Tibial artery (tissue), 4 donors: ENCODE measurements at places on chromosomes 11 and 22.

DNA sequence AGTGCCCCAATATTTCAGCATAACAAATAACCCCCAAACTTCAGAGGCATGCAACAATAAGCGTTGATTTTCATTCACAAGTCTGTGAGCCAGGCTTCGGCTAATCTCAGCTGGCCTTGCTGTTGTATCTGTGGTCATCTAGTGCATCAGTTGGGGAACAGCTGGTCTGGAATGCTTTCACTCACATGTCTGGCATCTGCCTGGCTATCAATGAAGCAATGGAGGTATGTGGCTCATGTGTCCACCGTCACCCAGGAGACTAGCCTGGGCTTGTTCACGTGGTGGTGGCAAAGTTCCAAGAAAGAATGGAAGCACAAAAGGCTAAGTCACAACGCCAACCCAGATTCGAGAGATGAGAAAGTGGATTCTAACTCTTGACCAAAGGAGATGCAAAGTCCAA is 304.8 kb upstream of the ISX start:
- no peak for DNase-seq

GRCh38 chr22:48752451-48753380 is 1075.0 kb downstream of the BRD1 start:
- DNase-seq, result no peak

DNA sequence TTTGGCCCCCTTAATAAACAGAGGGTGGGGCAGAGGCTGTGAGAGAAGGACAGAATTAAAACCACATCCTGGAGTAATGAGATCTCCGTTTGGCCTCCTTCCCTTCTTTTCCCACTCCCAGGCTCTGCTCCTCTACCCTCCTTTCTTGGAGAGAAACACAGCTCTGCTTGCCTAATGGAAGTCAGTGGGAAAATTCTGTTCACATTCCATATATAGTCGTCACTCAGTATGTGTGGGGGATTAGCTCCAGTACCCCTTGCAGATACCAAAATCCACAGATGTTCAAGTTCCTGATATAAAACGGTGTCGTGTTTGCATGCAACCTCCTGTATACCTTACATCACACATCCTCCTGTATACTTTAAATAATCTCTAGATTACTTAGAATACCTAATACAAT is 37.6 kb upstream of the THY1 start:
- DNase-seq, result no peak

DNA sequence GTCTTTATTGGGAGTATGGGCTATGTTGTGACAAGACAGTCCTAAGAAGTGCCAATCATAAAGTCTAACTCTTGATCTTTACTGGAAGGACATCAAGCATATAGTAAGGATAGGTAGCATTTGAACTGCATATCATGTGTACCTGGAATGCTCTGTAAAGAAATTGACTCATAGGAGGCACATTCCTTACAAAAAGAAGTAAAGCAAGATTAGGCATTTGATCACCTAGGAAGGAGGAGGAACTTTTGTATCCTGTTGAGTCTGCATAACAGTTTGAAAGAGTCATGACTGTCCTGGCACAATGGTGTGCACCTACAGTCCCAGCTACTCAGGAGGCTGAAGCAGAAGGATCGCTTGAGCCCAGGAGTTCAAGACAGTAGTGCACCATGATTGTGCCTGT is 42.2 kb upstream of the DNAJB7 start:
- DNase-seq, result no peak

DNA sequence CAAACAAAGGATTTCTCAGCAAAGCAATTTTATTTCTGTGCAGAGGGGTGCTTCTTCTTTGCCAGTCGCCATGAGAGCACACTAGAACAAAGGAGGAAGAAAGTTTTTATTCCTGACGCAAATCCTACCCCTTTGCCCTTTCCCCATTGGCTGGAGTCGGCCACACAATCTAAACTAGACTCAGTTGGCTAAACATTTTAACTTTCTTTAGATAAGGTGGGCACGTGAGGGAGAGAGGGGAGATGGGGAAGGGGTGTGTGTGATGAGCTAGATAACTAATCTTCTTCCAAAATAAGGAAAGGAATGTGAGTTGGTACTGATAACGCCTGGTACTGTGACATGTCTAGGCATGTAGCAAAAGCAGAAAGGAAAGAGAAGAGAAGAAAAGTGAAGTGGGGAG is 626 bp downstream of the TRIM22 start:
- DNase-seq, result no peak

- DNase-seq, result no peak
These were observed 158.4 kb downstream of the LRRC4C start for GRCh38 chr11:41301023-41301422.

GRCh38 chr11:67368621-67369020 is 4.8 kb downstream of the CLCF1 start:
- no peak for DNase-seq

DNA sequence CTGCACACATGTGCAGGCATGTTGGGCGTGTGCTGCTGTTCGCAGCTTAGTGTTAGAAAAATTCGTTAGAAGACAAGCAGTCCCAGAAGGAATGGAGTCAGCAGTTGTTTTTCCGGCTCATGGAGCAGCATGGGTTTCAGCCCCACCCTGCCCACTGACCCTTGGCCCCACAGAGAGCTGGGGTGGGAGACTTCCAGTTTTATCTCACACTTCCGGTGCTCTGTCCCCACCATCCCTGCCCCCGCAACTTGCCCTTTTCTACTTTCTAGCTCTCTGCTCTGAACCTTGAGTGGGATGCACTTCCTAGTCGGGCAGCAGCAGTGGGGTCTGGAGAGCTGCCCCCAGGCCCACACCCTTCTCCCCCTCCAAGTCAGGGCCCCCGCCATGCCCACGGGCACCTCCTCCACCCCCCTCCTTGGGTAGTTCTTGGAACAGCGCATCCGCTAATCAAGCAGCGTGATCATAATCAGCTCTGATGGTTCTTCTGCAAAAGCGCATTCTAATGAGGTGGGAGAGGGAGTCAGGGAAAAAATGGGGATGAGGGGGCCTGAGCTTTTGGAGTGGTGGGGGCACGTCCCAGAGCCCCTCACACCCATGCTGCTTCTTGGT is 184.4 kb downstream of the CEP164 start:
- no peak for DNase-seq

DNA sequence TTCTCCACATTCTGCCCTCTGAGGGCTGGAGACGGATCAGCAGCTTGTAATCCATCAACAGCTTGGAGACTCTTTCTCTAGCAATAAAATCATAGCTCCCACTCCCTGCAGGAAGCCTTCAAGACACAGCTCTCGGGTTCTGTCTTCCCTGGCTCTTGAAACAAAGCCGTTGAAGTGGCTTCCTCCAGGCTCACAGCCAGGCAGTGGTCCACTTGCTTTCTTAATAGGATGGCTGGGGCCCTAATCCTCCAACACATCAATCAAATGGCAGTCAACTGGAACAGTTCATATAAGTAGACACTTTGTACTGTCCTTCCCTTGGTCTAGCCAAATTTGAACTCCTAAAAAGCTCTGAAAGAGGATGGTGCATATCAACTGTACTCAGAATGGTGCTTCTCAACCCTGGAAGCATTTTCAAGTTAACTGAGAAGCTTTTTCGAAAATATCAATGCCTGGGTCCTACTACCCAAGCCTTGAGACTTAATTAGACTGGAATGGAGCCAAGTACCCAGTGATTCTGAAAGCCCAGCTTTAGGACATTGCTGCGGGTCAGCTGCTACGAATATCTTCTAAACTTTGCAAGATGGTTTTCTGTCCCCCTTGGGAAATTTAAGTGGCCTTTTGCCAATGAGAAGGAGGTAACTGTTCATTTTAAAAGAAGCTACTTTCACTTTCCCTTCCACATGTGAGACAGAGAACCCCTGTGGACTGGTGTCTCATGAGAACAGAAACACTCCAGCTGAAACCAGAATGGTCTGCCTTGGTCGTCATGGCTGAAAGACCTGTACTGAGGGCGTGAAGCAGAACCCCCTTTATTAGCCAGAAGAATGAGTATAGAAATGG is 74.7 kb downstream of the SC5D start:
- DNase-seq, result no peak

GRCh38 chr11:1652771-1653540 is 23.4 kb downstream of the KRTAP5-5 start:
- peak; percentile 78 for DNase-seq

- peak; percentile 77 for DNase-seq
These were observed 142.9 kb downstream of the CRYBB2 start for GRCh38 chr22:25362215-25362882.

- DNase-seq, result no peak
These were observed 287.4 kb downstream of the BUD13 start for GRCh38 chr11:116485425-116485824.

DNA sequence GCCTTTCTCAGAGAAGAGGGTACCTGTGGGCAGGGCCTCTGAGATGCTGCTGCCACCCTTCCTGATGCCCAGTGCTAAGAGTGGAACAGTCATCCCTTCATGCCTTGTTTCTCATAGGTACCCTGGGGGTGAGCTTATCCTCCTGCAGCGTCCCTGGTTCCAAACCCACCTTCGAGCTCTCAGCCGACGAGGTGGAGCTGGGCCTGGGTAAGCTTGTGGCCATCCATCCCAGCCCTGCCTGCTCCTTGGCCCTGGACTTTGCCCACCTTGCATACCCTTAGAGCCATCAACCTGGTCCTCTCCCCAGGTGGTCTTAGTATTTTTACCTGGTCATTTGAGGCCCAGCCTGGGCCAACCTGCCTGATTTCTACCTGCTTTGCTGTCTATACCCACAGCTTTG is 8.7 kb downstream of the TKFC start:
- DNase-seq, result no peak

DNA sequence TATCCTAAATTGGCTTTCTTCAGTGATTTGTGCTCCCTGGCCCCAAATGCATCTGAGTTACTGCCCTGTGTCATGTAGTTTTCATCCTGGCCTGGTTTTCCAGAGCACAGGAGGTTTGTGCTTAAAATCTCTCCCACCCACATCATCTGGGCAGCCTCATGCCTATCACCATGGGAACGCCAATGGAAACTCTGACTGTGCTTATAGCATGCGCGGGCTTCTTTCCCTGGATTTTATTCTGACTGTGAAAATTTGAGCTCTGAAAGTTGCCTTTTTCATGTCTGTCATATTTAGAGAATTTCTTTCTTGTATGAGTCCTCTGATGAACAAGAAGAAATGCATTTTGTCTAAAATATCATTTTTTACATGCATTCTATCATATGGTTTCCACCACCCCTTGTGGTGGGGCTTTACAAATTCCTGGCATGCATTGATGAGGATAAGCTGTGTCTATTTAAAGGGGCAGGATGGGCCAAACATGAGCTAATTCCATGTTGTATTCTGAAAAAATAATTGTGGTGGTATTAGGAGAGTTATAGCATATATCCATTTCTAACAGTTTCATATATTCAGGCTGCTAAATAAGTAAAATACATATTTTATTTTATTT is 55.1 kb downstream of the IRAG1 start:
- peak; percentile 81 for DNase-seq

DNA sequence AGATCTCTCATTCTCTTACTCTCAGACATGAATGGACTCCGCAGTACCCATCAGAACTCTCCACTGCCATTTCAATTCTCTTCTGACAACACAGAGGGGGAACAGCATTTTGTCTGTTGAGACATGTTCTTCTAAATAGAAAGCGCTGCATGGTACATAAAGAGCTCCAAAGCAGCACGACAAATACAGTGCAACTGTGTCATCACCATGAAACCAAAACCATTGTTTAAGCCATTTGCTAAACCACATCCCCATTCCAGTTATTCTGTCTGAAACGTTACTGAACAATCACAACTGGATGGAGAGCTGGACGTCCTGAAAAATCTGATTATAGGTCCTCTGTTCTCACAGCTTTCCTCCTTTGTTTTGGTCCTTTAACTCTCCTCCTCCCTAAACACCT is 17.9 kb upstream of the TENM4 start:
- DNase-seq, result no peak

GRCh38 chr11:128827191-128827893 is 39.8 kb downstream of the KCNJ1 start:
- no peak for DNase-seq

- DNase-seq, result no peak
These were observed 7.9 kb downstream of the GRIK4 start for GRCh38 chr11:120519474-120519873.

- no peak for DNase-seq
These were observed 38.1 kb downstream of the DIXDC1 start for GRCh38 chr11:111975076-111975806.

GRCh38 chr11:68340003-68340767 is 27.8 kb downstream of the LRP5 start:
- DNase-seq, result no peak

DNA sequence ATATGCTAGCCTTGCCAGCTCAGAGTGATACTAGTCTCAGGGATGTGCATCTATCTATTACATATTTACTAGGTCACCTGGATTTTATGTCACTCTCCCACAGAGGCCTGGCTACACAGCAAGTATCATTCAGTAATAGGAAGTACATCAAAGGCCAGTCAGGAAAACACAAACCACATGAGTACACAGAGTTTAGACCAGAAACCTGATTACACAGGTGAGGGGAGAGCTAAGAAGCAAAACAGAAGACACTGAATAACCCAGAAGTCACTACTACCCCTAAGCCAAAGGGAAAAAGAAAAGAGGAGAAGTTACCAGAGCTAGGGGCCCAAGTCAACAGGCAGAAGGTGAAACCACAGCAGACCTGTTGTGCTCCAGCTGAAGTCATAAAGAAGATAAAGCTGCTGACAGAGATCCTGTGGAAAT is 13.3 kb downstream of the LPXN start:
- no peak for DNase-seq

GRCh38 chr22:42959576-42960509 is 55.1 kb downstream of the PACSIN2 start:
- DNase-seq, result peak; percentile 77

GRCh38 chr22:21593406-21594232 is 26.1 kb downstream of the UBE2L3 start:
- no peak for DNase-seq

GRCh38 chr22:47784991-47785390 is 1022.5 kb downstream of the TBC1D22A start:
- no peak for DNase-seq

- DNase-seq, result no peak
These were observed 96.2 kb downstream of the TSPAN18 start for GRCh38 chr11:44823006-44823405.

DNA sequence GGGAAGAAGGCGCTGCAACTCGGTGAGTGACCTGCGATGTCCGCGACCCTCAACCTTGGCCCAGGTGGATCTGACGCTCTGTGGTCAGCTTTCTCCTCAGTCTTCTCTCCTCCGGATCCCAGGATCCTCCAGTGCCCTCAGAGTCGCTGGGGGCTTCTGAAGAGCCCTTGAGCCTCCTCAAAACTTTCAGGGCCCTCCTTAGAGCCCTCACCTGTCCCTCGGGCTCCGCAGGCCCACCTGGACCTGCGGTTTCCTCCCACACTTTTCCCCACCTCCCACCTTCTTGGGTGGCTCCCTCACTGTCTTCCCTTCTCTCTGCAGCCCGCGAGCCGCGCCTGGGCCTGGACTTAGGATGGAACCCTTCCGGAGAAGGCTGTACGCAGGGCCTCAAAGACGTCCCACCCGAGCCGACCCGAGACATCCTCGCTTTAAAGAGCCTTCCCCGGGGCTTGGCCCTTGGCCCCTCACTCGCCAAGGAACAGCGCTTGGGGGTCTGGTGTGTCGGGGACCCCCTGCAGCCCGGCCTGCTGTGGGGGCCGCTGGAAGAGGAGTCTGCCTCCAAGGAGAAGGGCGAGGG is 335 bp downstream of the ZNF408 start:
- no peak for DNase-seq
